ENCODE measurements at places on chromosomes 2 and 18.
A peak's percentile ranks its signal among the peaks of the same experiment; 100 is the strongest.

DNA sequence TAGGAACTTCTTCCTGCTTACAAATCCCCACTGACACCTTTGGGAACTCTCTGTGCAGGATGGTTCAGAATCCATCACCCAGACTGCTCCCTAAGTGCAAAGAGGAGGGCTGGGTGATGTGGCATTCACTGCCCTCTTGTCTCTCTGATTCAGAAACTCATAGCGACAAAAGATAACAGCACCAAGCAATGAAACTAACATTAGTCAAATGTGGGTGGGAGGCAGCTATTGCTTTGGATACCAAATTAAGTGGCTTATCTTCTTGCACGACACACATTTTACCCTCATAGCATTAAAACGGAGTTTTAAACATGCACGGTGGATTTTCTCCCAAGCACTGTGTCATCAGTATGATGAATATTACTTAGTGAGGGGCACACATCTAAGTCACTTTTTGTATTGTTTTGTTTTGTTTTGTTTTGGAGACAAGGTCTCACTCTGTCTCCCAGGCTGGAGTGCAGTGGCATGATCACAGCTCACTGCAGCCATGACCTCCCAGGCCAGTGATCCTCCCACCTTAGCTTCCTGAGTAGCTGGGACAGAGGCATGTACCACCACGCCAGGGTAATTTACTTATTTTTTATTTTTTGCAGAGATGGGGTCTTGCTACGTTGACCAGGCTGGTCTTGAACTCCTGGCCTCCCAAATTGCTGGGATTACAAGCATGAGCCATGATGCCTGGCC is 40.9 kb upstream of the NEB start:
- DNase-seq, result peak; percentile 30

- no peak for DNase-seq
Observed at GRCh38 chr18:79395308-79395640, 456 bp upstream of the NFATC1 start.

- peak; percentile 36 for DNase-seq
Observed at GRCh38 chr18:76376668-76377358, 118.2 kb downstream of the ZNF516 start.

GRCh38 chr18:28114472-28114871 is 62.5 kb downstream of the CDH2 start:
- peak; percentile 79 for DNase-seq

DNA sequence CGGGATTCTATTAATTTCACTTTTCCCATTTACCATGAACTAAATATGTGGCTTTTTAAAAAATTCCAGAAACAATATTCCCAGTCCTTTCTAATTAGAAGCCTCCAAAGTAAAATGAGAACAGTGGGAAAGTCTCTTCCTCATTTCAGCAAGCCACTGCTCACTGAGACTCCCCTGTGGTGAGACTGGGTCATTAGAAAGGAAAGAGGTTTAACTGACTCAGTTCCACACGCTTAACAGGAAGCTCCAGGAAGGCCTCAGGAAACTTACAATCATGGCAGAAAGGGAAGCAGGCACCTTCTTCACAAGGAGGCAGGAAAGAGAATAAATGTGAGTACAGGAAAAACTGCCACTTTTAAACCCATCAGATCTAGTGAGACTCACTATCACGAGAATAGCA is 258.9 kb upstream of the CHAC2 start:
- no peak for DNase-seq

All from EH (cell line).